ENCODE measurements at places on chromosomes 16 and 17. TPM values are rescaled to one million over a fixed set of nuclear protein-coding genes. Genes with fewer than 3 reads are reported as not detected.

ZNF750 gene
- total RNA-seq = not detected

MFAP4 gene
- total RNA-seq = 0.26 TPM

TMEM235 gene
- not detected for total RNA-seq

PYY gene
- not detected for total RNA-seq

WFIKKN1 gene
- total RNA-seq = 8.5 TPM
